Small intestine (tissue), 16 donors: ENCODE measurements at places on chromosomes 2 and 18.

GRCh38 chr2:185127412-185127811 is 529.1 kb downstream of the ZNF804A start:
- no peak overlapping the region for H3K27ac ChIP-seq
- H3K36me3 ChIP-seq, result no peaks in the 10 kb centered on the region
- no peaks in the 10 kb centered on the region for H3K27me3 ChIP-seq
- no peaks in the 10 kb centered on the region for H3K4me1 ChIP-seq
- no peak for DNase-seq

GRCh38 chr2:218859556-218859987 is at the start of gene WNT6:
WNT6 (plus strand) TSS chr2:218859805; CDS start chr2:218860038, 233 bp downstream.
- H3K36me3 ChIP-seq, result no peaks in the 10 kb centered on the region
- H3K4me1 ChIP-seq, result peaks cover 3% of the 10 kb centered on the region
- no peak for DNase-seq
- no peak within 1 kb of the TSS for H3K27ac ChIP-seq
- H3K27me3 ChIP-seq, result peaks cover 83% of the 10 kb centered on the region
- H3K4me3 ChIP-seq, result no peak within 1 kb of the TSS

DNA sequence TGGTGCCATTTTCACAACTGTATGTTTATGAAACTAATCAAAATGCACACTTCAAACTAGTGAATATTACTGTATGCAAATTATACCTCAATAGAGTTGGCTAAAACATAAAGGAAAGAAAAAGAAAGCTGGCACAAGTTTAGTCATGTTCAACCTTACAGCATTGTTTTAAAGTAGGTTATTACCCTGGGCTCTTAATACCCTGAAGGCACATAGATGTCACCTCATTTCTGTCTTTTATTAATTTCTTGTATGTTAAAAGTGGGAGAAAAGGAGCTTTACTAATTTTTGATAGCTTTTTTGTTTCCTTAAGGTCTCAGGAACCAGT is 32.7 kb downstream of the TMEM131 start:
- H3K27ac ChIP-seq, result no peak overlapping the region
- no peak overlapping the region for H3K4me3 ChIP-seq
- no peaks in the 10 kb centered on the region for H3K27me3 ChIP-seq

- no peak for DNase-seq
- no peaks in the 10 kb centered on the region for H3K27me3 ChIP-seq
- no peaks in the 10 kb centered on the region for H3K4me1 ChIP-seq
- H3K27ac ChIP-seq, result no peak overlapping the region
- H3K4me3 ChIP-seq, result no peak overlapping the region
- H3K36me3 ChIP-seq, result no peaks in the 10 kb centered on the region
Observed at GRCh38 chr2:201532686-201533304, 81.3 kb downstream of the STRADB start.

DNA sequence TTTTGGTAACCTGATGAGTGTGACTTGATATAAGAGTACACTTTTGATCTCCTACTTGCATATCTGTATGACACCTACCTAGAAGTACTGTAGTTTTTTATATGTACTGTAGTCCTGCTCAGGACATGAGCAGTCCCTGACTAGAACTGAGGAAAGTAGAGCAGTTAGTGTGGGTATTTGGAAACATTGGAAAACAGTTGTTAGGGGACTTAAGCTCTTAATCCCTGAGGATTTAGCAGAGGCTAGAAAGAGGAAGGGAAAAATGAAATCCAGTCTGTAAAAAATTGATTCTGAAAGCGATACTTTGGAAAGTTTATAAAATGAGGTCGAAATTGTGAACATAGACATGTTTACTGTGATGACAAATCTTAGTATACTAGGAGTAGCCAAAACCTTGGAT is 125.6 kb downstream of the NCOA1 start:
- no peak overlapping the region for H3K27ac ChIP-seq
- no peak overlapping the region for H3K4me3 ChIP-seq
- no peaks in the 10 kb centered on the region for H3K36me3 ChIP-seq
- H3K27me3 ChIP-seq, result no peaks in the 10 kb centered on the region
- no peak for DNase-seq

DNA sequence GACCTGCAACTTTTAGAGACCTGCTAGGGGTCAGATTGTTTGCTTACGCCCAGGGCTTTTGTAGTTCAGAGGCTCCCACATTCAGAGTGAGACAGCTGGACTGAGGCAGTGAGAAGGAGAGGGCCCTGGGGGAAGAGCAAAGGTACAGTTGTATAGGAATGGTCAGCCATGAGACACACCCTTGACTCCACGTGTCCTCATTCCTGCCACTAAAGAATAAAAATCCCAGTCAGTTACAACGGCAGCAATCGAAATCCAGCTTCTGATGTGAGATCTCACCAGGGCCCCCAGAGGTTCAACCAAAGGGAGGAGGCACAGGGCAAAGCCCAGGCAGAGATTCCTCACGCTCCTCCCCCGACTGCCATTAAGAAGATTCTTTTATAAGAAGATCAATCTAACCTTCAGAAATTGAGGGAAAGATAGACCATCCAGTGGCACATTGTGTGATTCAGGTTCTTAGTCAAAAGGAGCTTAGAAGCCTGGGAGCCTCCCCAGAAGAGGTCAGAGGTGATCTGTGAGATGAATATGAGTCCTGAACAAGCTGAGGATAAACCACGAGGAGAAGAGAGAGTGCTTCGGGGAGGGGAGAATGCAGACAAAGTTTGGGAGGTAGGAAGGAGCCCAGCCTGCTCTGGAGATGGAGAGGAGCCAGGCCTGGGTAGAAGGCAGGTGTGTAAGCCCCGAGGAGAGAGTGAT is 317.0 kb downstream of the CYP26B1 start:
- no peaks in the 10 kb centered on the region for H3K36me3 ChIP-seq
- no peak overlapping the region for H3K27ac ChIP-seq
- no peaks in the 10 kb centered on the region for H3K4me1 ChIP-seq
- H3K4me3 ChIP-seq, result no peak overlapping the region
- H3K27me3 ChIP-seq, result no peaks in the 10 kb centered on the region

DNA sequence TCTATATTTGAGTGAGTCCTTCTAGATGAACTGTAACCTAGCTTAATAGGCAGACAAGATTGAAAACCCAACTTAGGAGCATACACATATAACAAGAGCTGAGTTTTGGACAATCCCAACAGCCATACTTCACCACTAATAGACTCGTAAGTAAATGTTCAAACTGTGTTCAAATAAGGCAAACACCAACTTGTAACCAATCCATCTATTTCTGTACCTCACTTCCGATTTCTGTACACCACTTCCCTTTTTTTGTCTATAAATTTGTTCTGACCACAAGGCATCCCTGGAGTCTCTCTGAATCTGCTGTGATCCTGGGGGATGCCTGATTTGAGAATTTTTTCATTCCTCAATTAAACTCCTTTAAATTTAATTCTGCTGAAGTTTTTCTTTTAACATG is 1149.1 kb upstream of the NRXN1 start:
- no peaks in the 10 kb centered on the region for H3K4me1 ChIP-seq
- H3K27ac ChIP-seq, result no peak overlapping the region
- DNase-seq, result no peak

DNA sequence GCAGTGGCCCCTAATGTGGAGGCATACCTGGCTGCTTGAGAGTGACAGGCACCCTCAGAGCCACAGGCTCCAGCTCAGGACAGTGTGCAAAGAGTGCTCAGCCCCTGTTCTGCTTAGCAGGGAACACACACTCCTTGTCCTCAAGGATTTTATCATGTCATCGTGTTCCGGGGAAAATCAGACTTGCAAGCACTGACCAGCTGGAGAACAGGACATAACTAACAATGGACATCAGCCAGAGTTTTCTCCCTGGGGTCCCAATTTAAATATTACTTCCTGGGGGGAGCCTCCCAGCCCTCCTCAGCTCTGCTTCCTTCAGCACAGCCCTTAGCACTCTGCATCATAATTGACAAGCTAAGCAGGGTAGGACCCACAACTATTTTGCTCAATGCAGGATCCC is 175.4 kb upstream of the ACAA2 start:
- no peak overlapping the region for H3K4me3 ChIP-seq
- no peak overlapping the region for H3K27ac ChIP-seq
- no peak for DNase-seq
- peaks cover 8% of the 10 kb centered on the region for H3K36me3 ChIP-seq
- no peaks in the 10 kb centered on the region for H3K4me1 ChIP-seq

DNA sequence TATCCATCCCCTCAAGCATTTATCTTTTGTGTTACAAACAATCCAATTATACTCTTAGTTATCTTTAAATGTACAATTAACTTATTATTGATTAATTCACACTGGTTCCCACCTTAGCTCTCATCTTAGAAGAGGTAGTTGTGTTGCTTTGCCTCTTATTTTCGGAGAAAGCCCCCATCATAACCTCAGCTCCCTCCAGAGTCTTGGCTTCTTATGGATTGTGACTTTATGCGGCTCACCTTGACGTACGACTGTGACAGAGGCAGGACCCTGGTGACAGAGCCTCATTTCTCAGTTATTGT is 132.9 kb downstream of the SPTBN1 start:
- no peaks in the 10 kb centered on the region for H3K27me3 ChIP-seq
- H3K36me3 ChIP-seq, result no peaks in the 10 kb centered on the region
- H3K4me3 ChIP-seq, result no peak overlapping the region

DNA sequence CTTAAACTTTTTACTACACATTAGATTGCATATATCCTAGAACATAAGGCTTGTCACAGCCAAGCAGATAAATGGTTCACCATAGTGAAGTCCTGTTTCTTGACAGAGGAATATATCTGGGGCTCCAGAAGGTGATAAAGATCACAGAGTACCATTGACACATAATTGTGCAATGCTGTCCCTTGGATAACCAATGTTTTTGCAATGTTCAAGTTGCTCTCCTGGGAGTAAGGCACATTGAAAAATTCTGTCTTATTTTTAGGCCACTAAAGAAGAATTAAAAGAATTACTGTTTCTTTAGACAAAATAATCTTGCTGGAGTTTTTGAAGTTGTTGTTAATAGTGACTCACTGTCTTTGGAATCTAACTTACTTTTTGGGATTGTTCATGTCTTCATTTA is 1132.8 kb downstream of the LRP1B start:
- no peaks in the 10 kb centered on the region for H3K4me1 ChIP-seq
- H3K27me3 ChIP-seq, result no peaks in the 10 kb centered on the region
- DNase-seq, result no peak

DNA sequence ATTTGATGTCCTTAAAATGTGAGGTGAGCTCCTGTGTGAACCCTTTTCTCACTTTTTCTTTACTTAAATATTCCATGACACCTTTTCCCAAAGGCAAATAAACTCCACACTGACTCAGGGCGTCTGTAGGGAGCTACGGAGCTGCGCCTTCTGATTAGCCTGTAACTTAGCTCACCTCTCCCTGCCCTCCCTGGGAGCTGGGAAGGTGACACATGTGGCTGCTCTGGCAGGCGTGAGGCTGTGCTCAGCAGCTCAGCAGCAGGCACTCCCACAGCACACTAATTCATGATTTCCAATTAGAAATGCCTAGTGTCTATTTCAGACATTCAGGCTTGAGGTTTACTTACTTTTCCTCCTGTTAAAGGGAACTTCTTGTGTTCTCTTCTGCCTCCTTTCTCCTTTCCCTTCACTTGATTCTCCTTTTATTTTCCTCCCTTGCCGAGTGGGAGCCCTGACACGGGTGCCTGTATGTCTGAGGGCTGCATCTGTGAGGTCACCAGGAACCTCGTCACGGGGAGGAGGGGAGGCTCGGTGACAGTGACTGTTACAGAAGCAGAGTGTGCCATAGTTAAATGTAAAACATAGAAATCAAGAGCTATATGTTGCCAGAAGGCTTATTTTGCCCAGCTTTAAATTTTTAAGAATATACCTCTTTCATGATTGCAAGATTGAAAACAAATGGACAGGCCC is 437.1 kb downstream of the DCDC2C start:
- DNase-seq, result no peak
- no peaks in the 10 kb centered on the region for H3K4me1 ChIP-seq
- H3K4me3 ChIP-seq, result no peak overlapping the region
- H3K36me3 ChIP-seq, result no peaks in the 10 kb centered on the region
- no peak overlapping the region for H3K27ac ChIP-seq
- no peaks in the 10 kb centered on the region for H3K27me3 ChIP-seq

DNA sequence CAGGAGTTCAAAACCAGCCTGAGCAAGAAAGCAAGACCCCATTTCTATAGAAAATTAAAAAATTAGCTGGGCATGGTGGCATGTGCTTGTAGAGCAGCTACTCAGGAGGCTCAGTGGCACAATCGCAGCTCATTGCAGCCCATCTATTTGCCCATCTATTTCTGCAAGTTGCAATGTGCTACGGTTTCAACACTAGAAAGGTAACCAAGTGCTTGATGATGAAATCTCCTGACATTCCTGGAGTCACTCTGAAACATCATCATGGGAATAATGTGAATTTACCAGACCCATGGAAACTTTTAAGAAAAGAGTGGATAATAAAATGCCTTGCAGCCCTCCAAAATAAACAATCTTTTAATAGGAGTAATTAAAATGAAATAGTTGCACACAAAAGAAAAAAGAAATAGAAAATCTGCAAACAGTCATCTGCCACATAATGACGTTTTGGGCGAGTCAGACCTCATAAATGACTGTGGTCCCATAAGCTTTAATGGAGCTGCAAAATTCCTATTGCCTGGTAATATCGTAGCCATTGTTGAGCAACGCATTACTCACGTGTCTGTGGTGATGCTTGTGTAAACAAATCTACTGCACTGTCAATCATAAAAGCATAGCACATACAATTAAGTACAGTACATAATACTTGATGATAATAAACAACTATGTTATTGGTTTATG is 46.6 kb upstream of the AMMECR1L start:
- no peak overlapping the region for H3K4me3 ChIP-seq
- no peaks in the 10 kb centered on the region for H3K4me1 ChIP-seq
- no peak overlapping the region for H3K27ac ChIP-seq
- no peaks in the 10 kb centered on the region for H3K36me3 ChIP-seq
- peak; percentile 5 for DNase-seq

- H3K4me3 ChIP-seq, result no peak overlapping the region
- H3K27ac ChIP-seq, result no peak overlapping the region
- DNase-seq, result no peak
- H3K4me1 ChIP-seq, result no peaks in the 10 kb centered on the region
- no peaks in the 10 kb centered on the region for H3K36me3 ChIP-seq
Observed at GRCh38 chr2:148282201-148282600, 261.3 kb downstream of the MBD5 start.

GRCh38 chr2:45818591-45818990 is 167.1 kb downstream of the PRKCE start:
- H3K27me3 ChIP-seq, result no peaks in the 10 kb centered on the region
- H3K27ac ChIP-seq, result no peak overlapping the region
- no peak for DNase-seq
- no peak overlapping the region for H3K4me3 ChIP-seq
